ENCODE measurements at places on chromosomes 7 and 10.
A peak's percentile ranks its signal among the peaks of the same experiment; 100 is the strongest.

DNA sequence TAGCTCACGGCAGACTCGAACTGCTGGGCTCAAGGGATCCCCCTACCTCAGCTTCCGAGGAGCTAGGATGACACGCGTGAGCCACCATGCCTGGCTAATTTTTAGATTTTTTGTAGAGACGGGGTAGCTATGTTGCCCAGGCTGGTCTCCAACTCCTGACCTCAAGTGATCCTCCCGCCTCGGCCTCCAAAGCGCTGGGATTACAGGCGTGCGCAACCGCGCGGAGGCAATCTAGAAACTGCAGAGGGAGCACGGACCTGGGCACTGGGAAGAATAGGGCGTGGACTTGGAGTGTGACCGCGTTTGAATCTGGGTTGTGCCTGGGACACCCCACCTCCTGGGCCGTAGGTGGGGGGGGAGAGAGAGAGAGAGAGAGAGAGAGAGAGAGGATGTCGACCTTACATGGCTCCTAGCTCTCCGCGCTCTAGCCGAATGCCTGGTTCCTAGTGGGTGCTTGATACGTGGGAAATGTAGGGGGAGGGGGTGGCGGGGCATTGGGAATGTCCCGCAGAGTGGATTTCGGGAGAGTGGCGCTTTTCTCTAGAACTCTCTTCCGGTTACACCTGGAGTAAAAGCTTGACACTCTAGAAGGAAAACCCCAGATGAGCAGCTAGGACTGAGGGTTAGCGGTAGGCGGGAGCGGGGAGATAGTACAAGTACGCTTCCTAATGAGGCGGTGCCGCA, 1.2 kb upstream of the MAP3K8 start:
- DNase-seq: no peak

- DNase-seq: no peak
These were observed 85.0 kb upstream of the DDC start for GRCh38 chr7:50650057-50650664.

- DNase-seq: no peak
These were observed 224.5 kb upstream of the SEMA3E start for GRCh38 chr7:83873459-83873858.

- peak; percentile 61 for DNase-seq
These were observed 64.9 kb downstream of the USP6NL start for GRCh38 chr10:11546581-11546980.

- no peak for DNase-seq
These were observed 15.5 kb upstream of the CALD1 start for GRCh38 chr7:134763960-134764359.

DNA sequence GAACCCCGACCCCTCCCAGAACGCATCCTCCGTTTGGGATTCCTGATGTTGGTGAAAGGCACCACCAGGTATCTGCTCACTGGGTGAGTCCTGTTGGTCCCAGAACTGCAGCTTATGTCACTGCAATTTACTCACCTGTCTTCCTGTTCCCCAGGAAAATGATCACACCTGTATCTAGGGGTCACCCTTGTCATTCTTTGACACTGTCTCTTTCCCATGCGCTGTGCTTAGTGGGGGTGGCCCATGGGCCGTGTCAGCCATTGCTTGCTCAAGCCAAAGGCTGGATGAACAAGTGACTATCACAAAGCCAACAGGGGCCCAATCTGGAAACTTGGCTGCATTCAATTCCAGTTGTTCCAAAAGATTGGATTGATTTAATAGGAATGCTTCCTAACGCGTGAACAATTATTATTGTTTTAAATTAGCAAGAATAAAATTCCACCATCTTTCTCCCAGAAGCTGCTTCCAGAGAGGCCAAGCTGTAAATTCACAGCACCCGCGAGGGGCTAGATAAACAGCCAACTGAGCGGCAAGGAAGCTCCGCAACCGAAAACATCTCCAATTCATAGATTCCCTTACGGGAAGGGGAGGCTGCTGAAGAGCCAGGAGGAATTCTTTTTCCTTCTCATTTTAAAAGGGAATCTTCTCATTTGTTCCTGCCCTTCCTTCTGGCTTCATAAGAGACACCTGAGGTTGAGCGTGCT, 134.8 kb upstream of the ZMIZ1 start:
- no peak for DNase-seq

- DNase-seq: no peak
These were observed 238.0 kb downstream of the EBF3 start for GRCh38 chr10:129725890-129726631.

- no peak for DNase-seq
These were observed 41.2 kb downstream of the NRCAM start for GRCh38 chr7:108415084-108415483.

- DNase-seq: no peak
These were observed 25.7 kb upstream of the GRB10 start for GRCh38 chr7:50808282-50808888.

- no peak for DNase-seq
These were observed 71.6 kb downstream of the GSDME start for GRCh38 chr7:24685708-24686107.

GRCh38 chr7:30185496-30185895, 50.7 kb downstream of the MTURN start:
- DNase-seq: no peak

DNA sequence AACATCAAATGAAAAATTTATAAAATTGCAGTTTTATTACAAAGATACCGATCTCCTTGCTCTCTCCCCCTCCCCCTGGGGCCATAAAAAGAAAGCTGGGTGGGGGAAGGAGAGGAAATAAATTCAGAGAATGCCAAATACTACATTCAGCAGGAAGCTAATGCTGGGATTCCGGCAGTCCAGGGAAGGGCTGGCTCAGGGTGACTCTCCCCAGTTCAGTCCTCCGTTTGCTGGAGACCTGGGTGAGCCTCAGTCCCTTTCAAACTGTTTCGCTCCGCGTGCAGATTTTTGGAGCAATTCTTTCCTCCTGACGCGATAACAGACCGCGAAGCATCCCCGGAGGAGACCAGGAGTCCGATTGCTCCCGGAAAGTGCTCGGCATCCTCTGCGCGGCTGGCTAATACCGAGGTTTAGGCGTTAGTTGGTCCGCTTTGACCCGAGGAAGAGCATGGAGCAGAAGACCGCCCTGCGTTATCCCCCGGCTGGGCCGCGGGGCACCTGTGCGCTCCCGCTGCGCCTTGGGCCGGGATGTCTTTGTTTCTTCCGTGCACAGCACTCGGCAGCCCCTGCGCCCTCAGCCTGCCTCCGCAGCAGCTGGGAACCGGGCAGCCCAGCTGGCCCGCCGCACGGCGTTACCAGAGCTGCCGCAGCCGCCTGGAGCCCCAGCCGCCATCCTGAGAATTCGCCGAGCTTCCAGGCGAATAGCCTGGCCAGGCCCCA, 3.9 kb upstream of the HOXA2 start:
- no peak for DNase-seq

DNA sequence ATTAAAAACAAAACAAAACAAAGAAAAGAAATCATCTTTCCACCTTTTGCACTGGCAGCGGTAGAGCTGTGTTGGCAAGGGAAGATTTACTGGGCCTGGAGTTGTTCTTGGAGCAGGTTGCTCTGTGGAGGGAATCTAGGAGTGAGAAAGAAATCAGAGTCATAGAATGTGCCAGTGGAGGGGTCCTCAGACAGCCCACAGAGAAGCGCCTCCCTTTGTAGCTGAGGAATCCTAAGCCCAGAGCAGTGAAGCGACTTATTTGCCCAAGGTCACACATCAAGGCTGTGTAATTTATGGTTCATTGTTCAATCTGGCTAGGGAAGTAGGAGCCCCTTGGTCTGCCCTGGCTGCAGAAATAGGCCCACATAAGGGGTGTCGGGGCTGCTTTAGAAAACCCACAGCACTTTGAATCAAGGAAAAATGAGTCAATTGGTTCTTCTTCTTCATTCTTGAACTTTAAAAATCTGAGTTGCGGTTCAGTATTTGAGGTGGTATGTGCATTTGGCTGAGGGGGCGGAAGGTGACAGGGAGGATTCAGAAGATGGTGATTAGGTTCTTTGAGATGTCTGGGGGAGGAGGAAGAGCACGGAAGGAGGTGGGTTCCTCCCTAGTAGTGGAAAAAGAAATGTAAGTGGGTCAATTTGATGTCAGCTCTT, 253.7 kb downstream of the PTEN start:
- no peak for DNase-seq
